ENCODE measurements at places on chromosomes 12 and 14.

DNA sequence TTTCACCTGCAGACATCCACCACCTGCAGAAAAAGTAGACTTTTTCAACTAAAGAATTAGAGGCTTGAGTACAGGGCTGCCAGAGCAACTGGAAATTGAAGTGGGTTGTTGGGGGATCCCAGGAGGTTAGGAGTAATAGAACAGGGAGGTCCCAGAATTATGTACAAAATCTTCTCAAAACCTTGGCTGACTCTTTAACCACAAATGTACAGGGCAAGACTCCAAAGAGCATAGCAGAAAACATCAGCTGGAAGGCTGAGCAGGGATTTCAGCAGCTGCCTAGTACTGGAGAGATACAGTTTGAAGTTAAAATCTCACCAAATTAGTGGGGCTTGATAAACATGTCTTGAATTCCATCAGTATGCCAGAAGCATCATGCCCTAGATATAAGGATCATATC, 191.6 kb downstream of the CRADD start:
- DNase-seq: no peak

- DNase-seq: no peak
These were observed 41.5 kb downstream of the SNAPC1 start for GRCh38 chr14:61803755-61804154.

DNA sequence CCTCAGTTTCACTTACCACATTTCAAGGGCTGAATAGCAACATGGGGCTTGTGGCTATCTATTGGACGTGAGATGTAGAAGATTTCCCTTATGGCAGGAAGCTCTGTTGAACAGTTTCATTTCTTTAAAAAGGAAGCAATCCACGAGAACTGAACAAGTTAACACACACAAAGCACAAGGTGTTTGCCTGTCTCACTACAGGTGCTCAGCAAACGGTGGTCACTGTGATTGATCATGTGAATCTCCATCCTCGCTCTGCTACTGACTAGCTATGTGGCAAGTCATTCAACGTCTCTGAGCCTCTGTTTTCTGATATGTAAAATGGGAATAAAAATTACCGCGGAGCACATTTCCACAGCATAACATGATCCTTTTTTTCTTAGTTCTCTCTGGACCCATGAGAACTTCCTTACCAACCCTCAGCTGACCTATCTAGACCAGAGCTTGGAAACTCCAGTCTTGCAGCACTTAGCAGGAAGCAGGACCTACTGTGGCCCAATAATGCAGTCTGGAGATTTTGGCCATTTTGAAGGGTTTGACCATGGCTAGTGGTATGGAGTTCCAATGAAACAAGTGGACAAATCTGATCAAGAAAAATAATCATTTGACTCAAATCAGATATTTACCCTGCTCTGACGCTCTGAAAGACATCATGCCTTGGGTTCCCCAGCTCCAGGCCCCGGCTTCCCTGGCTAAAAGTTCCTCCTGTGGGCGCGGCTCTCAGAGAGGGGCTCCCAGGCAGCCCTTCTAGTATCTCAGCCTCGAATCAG, 278.8 kb downstream of the ZFP36L1 start:
- no peak for DNase-seq

DNA sequence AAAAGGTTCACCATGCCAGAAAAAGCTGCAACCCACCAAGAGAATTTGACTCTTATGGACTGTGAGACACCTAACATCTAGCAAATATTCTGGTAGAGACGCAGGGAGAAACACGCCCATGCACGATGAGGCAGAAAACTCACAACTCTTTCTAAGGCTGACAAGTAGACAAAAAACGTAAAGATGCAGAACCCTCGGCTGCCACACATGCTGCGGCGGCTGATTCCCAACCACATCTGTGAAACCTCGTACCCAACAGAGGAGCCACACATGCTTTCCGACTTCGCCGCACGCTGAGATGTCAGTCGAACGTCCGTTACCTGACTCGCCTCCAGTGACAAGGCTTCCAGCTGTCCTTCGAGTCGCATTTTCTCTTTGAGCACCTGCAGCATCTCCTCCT, 21.8 kb downstream of the GOLGA3 start:
- DNase-seq: no peak

GRCh38 chr12:96327889-96328288, 72.3 kb downstream of the CDK17 start:
- no peak for DNase-seq

GRCh38 chr14:88023658-88024187, 18.8 kb downstream of the GPR65 start:
- DNase-seq: no peak

DNA sequence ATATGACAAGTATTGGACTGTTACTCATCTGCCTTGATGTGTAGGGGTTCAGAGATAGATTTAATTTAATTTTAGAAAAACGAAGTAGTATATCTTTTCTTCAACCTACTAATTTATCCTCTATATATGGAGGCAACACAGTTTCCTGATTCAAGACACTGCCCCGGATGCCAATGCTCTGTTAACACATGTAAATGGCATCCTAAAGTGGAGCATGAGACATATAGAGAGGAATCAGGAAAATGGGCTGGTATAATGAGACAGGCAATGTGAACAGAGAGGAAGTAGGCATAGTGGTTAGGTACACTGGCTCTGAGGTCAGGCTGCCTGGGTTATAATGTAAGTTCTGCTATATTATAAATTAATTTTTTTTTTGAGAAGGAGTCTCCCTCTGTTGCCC, 85.6 kb downstream of the OTOGL start:
- DNase-seq: no peak

GRCh38 chr12:5230156-5230555, 186.5 kb downstream of the KCNA5 start:
- peak; percentile 60 for DNase-seq

DNA sequence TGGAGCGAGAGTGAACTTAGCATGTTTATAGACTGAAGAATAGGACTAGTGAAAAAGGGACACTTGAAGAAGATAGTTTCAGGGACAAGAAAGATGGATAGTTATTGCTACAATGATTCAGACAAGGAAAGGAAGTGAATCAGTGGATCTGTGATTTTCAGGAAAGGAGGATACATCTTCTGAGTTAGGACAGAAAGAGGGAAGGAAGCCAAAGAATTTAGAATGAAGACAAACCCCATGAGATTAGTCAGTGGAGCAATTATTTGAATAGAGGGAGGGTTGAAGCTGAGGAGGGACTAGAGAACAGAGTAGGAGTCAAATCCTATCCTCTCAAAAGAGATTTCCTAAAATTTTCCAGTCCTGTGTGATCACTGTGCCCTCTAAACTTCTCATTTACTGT, 282.7 kb downstream of the AKAP6 start:
- DNase-seq: peak; percentile 18

GRCh38 chr14:92360651-92361370, 37.8 kb downstream of the SLC24A4 start:
- no peak for DNase-seq

DNA sequence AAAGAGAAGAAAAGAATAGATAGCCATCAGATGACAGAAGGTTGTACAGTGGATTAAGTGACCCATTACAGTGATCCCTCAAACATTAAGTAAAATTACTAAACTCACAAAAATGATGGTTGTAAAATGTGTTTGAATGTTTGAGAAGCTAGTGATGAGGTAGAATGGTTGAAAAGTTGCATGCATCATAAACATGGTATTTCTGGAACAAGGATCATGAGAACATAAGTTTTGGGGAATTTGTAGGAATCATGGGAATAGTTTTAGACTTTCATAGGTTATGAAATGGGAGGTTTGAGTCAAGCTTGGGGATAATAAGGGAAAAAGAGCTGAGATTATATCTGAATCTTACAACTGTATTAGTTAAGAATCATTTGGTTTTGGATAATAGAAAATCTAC, 34.1 kb upstream of the NEDD1 start:
- DNase-seq: no peak

- no peak for DNase-seq
These were observed 26.9 kb downstream of the WBP11 start for GRCh38 chr12:14776236-14776961.

DNA sequence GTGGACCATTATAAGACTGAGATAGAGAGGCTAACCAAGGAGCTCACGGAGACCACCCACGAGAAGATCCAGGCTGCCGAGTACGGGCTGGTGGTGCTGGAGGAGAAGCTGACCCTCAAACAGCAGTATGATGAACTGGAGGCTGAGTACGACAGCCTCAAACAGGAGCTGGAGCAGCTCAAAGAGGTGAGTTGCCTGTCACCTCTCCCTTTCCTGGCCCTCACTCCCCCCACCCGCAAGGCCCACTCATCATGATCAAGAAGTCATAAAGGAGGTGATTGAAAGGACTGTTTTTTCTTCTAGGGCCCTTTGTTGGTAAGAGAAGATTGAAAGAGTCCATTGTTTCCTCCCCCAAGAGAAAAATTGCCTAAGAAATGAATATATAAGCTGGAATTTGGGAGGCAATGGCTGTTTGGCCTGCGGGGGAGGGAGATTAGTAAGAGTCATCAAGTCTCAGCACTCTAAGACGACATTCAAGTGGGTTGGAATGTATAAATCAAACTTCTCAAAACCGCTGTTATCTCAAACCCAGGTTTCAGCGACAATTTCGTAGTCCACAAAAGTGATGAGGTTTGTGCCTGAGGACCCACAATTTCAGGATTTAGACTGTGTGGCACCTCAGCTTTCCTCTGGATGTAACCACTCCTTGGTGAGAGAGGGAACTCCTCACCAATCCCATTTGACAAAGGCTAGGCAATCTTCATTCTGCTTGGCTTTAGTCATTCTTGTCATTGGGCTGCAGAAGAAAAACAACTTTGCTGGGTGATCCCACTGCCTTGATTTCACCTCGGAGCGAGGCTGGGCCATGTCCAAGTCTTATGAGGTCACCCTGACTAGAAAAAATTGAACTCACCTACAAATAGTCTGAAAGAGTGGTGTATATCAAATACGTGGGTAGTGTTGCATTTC, 966 bp downstream of the BICD1 start:
- peak; percentile 44 for DNase-seq

- peak; percentile 74 for DNase-seq
These were observed 15.4 kb downstream of the SELPLG start for GRCh38 chr12:108618079-108618952.

- DNase-seq: no peak
These were observed 379.2 kb upstream of the OR4E1 start for GRCh38 chr14:22052795-22053194.

GRCh38 chr14:21866479-21866878, 192.9 kb upstream of the OR4E1 start:
- peak; percentile 13 for DNase-seq

DNA sequence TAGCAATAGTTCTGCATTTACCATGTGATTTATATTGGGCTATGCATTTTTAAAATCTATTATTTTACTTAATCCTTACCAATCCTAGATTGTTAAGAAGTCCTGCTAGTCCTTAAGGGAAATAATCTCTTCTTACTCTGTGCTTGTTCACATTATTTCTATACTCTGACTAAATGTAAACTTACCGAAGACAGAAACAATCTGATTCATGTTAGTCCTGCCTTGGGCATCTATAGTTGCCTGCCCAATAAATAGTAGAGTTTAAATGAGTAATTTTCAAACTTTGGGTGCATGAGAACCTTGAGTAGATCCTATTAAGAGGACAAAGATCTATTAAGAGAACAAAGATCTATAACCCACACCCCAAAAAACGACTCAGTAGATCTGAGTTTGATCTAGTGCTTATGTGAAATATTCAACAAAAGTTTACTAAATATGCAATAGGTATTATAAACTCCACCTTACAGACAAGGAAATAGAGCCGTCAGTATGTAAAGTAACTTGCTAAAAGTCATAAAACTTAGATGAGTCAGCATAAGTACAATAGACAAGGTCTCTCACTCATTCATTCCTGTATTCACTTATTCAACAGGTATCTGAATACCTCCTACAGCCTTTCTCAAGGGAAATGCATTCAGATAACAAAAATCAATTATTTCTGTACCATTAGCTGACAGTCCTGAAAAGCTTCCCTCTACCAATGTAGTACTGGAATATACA, 127.6 kb downstream of the PAWR start:
- DNase-seq: no peak

GRCh38 chr14:41606532-41607303, at the start of gene LRFN5:
Gene LRFN5, plus strand, starts transcription at chr14:41606876.
- peak; percentile 55 for DNase-seq

DNA sequence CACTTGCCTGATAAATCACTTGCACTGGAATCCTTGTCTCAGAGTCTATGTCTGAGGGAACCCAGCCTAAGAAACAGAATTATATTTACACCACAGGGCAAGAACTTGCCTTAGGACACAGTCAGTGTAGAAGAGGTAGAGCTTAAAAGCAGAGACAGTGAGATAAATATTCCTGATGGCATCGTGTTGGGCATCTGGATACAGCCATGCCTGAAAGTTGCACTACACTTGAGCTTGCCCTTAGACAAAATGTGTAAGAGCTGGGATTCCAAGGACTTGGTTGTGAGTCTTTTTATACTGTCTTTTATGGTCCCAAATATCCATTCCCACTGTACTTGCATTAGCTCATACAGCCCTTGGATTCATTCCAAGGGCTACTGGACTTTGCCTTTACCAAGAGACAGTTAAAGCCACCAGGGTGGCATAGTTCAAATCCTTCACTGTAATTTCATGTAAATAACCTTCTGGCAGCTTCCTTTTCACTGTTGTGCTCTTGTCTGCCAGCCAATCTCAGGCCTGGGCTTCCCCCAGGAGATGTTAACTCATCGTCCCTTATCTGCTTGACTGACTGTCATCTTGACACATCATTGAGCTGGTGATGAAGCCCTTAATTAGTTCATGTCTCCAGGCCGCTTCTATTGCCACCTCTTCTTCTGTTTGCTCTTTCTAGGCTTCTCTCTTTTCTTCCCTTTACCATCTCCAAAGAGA, 577.9 kb upstream of the TBX3 start:
- DNase-seq: no peak

DNA sequence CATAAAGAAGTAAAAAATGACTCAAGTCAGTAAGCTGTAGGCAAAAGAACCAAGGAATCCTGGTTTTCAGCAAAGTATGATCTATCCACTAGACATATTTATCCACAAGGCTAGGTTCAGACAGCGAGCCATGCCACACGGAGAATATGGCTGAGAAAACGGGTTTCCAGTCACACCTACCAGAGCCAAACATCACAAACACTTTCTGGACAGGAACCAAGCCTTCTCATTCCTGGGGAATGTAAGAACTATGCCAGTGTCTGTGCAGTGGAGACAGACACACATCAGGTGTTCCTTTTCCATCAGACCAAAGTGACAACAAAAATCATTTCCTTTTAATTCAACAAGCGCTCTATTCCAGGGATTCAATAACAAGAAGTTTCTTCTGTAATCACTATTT, 41.1 kb downstream of the AREL1 start:
- DNase-seq: peak; percentile 73
